ENCODE measurements at places on chromosomes 2 and 18. TPM values are rescaled to one million over a fixed set of nuclear protein-coding genes. Genes with fewer than 3 reads are reported as not detected.

DNA sequence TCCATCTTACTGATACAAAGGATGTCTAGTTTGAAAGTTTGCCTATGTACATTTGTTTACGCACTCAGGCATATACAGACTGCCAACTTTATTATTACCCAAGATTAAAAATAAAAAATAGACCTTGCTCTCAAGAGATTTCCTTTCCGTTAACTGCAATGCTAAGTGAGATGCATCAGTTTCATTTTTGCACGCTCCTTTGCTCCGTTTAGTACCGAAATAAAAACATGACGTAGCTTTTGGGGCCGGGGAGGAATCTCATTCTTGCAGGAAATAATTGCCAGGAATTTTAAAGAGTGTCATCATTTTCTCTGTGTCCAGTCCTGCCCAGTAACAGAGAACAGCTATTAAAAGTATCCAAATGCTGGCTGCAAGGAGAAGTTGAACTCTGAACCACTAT, 169.5 kb downstream of the SLC8A1 start:
- H3K36me3 ChIP-seq = no peaks in the 10 kb centered on the region
- DNase-seq = no peak
- no peaks in the 10 kb centered on the region for H3K27me3 ChIP-seq
- H3K27ac ChIP-seq = no peak overlapping the region

GRCh38 chr18:32310101-32310500, 120.3 kb downstream of the MEP1B start:
- no peak for DNase-seq
- H3K4me3 ChIP-seq = no peak overlapping the region
- H3K27ac ChIP-seq = no peak overlapping the region

The IL1RL1 gene
- total RNA-seq = 0.06 TPM

- H3K4me1 ChIP-seq = no peaks in the 10 kb centered on the region
- H3K27me3 ChIP-seq = no peaks in the 10 kb centered on the region
- DNase-seq = no peak
- H3K4me3 ChIP-seq = no peak overlapping the region
- H3K27ac ChIP-seq = no peak overlapping the region
These were observed 881.0 kb upstream of the CHAC2 start for GRCh38 chr2:52886556-52886955.

GRCh38 chr18:68766433-68766832, 31.4 kb upstream of the CCDC102B start:
- no peaks in the 10 kb centered on the region for H3K27me3 ChIP-seq
- no peaks in the 10 kb centered on the region for H3K4me1 ChIP-seq
- no peak overlapping the region for H3K4me3 ChIP-seq
- no peaks in the 10 kb centered on the region for H3K36me3 ChIP-seq

DNA sequence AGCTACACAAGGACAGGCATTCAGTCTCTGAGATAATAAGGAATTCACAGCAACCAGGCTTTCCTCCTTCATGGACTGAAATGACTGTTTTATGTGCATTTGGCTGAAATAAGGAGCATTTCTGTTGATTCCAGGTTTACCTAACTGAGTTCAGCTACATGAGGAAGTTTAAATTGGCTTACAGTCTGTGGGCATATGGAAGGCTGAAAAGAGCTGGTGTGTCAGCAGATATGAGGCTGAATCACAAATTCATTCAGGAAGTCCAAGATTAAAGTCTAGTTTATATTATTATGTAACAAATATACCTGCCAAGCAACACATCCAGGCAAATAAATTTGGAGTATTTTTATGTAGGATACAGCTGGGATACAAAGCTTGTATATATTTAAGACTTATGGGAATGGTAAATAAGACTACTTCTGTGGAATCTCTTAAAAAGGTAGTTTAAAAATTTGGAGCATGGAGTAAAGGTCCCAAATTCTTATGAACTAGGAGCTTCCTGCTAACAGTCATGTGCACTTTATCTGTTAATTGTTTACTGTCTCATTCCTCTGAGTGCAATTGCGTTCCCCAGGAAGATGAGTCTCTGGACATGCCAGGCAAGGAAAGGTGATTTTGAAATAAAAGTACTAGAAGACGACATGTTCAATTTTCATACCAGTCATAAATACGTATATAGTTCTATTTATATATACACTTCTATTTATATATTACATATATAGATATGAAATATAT, 53.0 kb downstream of the ZC3H8 start:
- H3K27ac ChIP-seq = no peak overlapping the region
- no peaks in the 10 kb centered on the region for H3K27me3 ChIP-seq
- no peaks in the 10 kb centered on the region for H3K36me3 ChIP-seq
- DNase-seq = no peak
- no peak overlapping the region for H3K4me3 ChIP-seq

DNA sequence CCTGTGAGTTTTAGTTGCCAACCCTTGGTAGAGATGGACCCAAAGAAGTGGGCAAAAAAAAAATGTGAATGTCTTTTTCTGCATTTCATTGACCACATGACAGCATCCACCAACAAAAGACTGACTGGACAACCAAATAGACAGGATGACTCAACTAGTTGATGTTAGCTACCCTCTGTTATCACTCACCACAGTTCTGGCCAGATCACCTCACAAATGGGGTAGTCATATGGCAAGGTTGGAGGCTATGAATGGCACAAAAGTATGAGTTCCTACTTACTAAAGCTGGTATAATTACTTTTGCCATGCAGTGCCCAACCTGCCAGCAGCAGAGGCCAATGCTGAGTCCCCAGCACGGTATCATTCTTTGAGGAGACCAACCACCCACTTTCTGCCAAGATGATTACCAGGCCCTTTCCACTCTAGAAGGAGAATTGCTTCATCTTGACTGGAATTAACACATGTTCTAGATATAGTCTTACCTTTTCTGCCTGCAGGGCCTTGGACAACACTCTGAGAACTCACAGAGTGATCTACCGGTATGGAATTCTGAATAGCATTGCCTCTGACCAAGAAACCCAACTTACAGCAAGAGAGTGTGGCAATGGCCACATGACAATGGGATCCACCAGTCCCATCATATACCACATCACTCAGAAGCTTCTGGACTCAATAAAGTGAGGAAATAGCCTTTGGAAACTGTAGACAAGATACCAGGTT, 20.1 kb upstream of the TCF7L1 start:
- no peaks in the 10 kb centered on the region for H3K36me3 ChIP-seq
- H3K27me3 ChIP-seq = no peaks in the 10 kb centered on the region
- H3K27ac ChIP-seq = no peak overlapping the region
- DNase-seq = no peak

GRCh38 chr2:216735668-216736067, 40.3 kb upstream of the IGFBP5 start:
- H3K27ac ChIP-seq = no peak overlapping the region
- H3K4me3 ChIP-seq = no peak overlapping the region
- no peaks in the 10 kb centered on the region for H3K27me3 ChIP-seq
- no peaks in the 10 kb centered on the region for H3K36me3 ChIP-seq

- H3K4me3 ChIP-seq = no peak overlapping the region
- no peak for DNase-seq
- no peak overlapping the region for H3K27ac ChIP-seq
- H3K27me3 ChIP-seq = peaks cover 3% of the 10 kb centered on the region
These were observed 162.1 kb downstream of the CD8B2 start for GRCh38 chr2:106649306-106649705.

The SP140L gene
- 17.5 TPM for total RNA-seq

DNA sequence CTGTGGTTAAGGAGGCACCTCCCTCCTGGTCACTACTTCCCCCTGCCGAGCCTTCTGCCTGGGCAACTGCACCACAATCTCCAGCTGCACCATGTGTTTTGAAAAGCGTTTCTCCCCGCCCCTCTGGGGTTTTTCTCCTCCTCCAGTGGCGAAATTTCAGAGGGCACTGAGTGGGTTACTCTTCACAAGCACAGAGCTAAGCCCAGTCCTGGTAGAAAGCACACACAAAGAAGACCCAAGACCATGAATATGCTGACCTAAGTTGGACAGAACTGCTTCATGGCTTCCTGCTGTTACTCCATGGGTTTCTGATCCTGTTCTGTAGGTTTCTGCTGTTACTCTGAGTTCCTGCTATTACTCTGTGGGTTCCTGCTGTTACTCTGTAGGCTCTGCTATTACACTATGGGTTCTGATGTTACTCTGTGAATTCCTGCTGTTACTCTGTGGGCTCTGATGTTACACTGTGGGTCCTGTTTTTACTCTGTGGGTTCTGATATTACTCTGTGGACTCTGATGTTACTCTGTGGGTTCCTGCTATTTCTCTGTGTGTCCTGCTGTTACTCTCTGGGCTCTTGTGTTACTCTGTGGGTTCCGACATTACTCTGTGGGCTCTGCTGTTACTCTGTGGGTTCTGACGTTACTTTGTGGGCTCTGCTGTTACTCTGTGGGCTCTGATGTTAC, 216.6 kb downstream of the RTP5 start:
- H3K36me3 ChIP-seq = no peaks in the 10 kb centered on the region
- no peaks in the 10 kb centered on the region for H3K27me3 ChIP-seq
- H3K4me3 ChIP-seq = peak overlapping the region; percentile 2

The KCNJ3 gene
- not detected for total RNA-seq

The TCF7L1 gene
- total RNA-seq = 0.04 TPM

- no peak overlapping the region for H3K27ac ChIP-seq
- no peak for DNase-seq
- no peak overlapping the region for H3K4me3 ChIP-seq
These were observed 115.1 kb downstream of the CAPN13 start for GRCh38 chr2:30691948-30692828.

GRCh38 chr18:48352051-48352755, 57.0 kb downstream of the ZBTB7C start:
- H3K27me3 ChIP-seq = peaks cover 1% of the 10 kb centered on the region
- no peak for DNase-seq
- no peaks in the 10 kb centered on the region for H3K36me3 ChIP-seq
- no peaks in the 10 kb centered on the region for H3K4me1 ChIP-seq

- no peaks in the 10 kb centered on the region for H3K27me3 ChIP-seq
- H3K4me1 ChIP-seq = 0 out of 2 replicates have a peak, but pooled peaks cover 8% of the 10 kb centered on the region
- H3K36me3 ChIP-seq = no peaks in the 10 kb centered on the region
- H3K4me3 ChIP-seq = no peak overlapping the region
- no peak for DNase-seq
- no peak overlapping the region for H3K27ac ChIP-seq
These were observed 76.8 kb downstream of the ACKR3 start for GRCh38 chr2:236646441-236646840.

The POTEC gene
- not detected for total RNA-seq

- no peak overlapping the region for H3K4me3 ChIP-seq
- no peak overlapping the region for H3K27ac ChIP-seq
- no peaks in the 10 kb centered on the region for H3K27me3 ChIP-seq
- no peaks in the 10 kb centered on the region for H3K4me1 ChIP-seq
These were observed 36.5 kb upstream of the CDH19 start for GRCh38 chr18:66640431-66640830.

The ZEB2 gene
- total RNA-seq = not detected

GRCh38 chr18:67400502-67401117, 115.9 kb downstream of the DSEL start:
- H3K4me3 ChIP-seq = no peak overlapping the region
- DNase-seq = no peak
- H3K27me3 ChIP-seq = no peaks in the 10 kb centered on the region
- no peaks in the 10 kb centered on the region for H3K4me1 ChIP-seq
- H3K27ac ChIP-seq = no peak overlapping the region

The CDH19 gene
- total RNA-seq = not detected

The ALPI gene
- not detected for total RNA-seq

DNA sequence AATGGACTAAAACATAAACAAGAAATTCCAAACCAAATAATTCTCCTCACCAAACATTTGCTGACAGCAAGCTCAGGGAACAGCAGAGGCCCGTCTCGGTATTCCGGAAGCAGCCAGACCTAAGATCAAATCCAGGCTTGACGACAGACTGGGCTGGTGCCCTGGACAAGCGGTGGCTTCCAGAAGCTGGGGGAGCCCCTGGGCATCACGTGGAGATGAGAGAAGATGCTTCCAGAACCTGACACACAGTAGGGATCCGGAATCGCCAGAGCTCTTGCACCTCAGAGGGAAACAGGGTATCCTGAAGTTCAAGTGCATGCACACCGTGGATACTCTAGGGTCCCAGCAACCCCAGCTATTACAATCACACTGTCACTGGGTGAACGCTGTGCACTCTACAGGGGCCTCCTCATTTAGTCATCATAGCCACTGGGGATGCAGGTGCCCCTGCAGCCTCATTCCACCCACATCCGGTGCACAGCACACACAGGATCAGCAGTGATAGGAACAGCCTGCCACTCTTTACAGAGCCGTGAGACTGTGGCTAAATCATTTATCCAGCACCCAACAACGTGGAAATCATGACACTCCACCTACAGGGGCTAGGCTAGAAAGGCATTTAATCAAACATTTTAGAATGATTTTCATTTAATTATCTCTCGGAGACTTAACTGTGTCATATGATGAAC, 102.6 kb downstream of the HDAC4 start:
- no peaks in the 10 kb centered on the region for H3K36me3 ChIP-seq
- no peaks in the 10 kb centered on the region for H3K27me3 ChIP-seq
- no peak overlapping the region for H3K4me3 ChIP-seq
- DNase-seq = no peak
- no peak overlapping the region for H3K27ac ChIP-seq
- peaks cover 77% of the 10 kb centered on the region for H3K4me1 ChIP-seq

DNA sequence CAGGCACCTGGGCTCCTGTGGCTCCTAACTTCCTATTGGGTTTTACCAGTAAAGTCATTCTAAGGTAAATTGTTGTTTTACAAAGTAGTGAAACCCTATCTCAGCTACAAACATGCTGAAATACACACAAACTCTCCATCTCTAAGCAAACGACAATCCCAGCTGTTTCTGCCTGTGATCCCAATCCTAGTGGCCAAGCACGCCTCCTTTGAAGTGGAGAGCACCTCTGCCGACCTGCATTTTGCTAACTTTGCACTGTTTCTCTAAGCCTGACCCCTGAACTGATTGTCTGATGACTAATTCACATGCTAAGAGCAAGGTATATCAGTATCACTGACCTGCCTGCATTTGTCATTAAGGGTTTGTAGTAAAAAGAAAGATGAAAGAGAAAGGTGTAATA, 124.3 kb downstream of the PAX3 start:
- H3K27ac ChIP-seq = no peak overlapping the region
- no peaks in the 10 kb centered on the region for H3K36me3 ChIP-seq
- H3K27me3 ChIP-seq = no peaks in the 10 kb centered on the region
- peak; percentile 26 for DNase-seq
- no peaks in the 10 kb centered on the region for H3K4me1 ChIP-seq
- H3K4me3 ChIP-seq = no peak overlapping the region

The ASTL gene
- not detected for total RNA-seq

The SDC1 gene
- total RNA-seq = 47.5 TPM

DNA sequence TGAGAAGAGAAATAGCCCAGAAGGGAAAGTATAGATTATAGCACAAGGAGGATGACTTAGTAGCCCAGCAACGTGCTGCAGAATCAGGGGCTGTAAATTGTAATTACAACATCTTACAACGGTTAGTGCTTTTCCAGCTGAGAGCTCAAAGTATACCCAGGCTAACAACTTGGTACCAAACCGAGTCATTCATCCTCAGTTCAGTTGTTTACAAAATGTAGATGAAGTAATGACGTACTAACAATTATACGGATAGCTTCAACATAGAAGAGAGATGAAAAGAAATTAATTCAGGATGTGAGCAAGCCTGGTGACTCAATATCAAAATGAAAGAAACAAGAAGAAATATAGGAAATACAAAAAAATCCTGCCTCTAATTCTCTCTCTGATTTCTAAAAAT, 99.2 kb downstream of the DYNAP start:
- no peaks in the 10 kb centered on the region for H3K4me1 ChIP-seq
- DNase-seq = no peak
- no peaks in the 10 kb centered on the region for H3K36me3 ChIP-seq
- H3K4me3 ChIP-seq = no peak overlapping the region
